ENCODE measurements at places on chromosomes 2 and 18. TPM values are rescaled to one million over a fixed set of nuclear protein-coding genes. Genes with fewer than 3 reads are reported as not detected.

The MC2R gene
- total RNA-seq, result not detected

DNA sequence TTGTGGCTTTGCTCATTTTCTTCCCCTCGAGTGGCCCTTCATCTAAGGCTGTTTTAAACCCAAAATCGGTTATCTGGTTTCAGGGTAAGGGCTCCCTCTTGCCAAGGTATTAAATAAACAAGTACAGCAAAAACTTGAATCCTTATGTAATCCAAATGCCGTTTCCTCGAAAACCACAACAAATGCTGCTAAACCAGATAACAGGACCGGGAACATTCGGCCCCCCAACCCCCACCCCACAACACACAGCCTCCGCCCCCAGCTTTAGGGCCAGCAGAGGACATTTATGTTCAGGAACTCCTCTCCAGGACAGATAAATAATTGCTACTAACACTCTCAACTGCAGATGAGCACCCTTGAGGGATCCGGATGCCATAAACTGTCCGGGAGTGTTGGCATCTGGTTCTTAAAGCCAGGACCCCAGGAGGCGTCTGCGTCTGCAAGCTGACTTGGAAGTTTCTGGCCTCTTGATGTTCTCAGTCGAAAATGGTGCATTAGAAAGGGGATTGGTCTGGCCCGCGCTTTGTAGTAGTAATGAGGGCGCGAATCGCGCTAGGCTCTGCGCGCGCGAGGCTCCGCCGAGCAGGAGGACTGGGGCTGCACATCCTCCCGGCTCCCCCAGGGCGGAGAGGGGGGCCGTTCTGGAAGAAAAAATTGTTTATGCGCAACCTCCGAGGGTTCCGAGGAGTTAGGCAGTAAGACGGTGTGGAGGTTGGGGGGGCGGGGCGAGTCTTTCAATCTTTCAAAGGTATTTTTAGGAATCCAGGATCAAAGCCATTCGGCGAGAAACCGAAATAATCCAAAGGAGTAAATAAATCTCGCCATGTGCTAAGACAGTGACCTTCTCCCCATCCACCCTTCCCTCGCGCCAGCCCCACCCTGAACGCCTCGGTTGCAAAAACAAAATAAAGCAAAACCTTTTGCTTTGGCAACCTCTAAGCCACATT is 3.9 kb upstream of the ID2 start:
- DNase-seq, result peak; percentile 32

DNA sequence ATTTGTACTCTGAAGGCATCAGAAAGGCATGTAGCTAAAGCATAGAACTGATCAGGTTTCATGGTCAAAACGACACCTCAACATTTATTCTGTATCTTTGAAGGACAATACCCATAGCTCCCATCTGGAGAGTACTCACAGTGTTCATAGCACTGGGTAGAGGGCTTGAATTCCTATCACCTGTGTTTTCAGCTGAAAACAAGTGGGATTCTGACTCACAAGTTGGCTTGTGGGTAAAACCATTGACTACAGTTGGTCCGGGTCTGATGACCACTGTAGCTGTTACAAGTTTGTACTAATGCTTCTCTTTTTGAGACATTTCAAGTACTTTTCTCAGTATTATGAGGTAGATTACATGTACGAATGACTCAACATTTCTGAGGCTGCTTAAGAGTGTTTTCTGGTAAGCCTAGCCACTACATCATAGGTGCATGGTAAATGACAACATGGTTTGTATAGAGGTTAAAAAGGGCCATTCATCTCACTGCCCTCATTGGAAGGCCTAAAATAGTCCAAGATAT is 68.6 kb upstream of the PELI1 start:
- DNase-seq, result no peak

GRCh38 chr2:136443661-136444060 is 321.7 kb upstream of the THSD7B start:
- DNase-seq, result no peak

GRCh38 chr2:36370281-36370680 is 14.7 kb downstream of the CRIM1 start:
- no peak for DNase-seq

DNA sequence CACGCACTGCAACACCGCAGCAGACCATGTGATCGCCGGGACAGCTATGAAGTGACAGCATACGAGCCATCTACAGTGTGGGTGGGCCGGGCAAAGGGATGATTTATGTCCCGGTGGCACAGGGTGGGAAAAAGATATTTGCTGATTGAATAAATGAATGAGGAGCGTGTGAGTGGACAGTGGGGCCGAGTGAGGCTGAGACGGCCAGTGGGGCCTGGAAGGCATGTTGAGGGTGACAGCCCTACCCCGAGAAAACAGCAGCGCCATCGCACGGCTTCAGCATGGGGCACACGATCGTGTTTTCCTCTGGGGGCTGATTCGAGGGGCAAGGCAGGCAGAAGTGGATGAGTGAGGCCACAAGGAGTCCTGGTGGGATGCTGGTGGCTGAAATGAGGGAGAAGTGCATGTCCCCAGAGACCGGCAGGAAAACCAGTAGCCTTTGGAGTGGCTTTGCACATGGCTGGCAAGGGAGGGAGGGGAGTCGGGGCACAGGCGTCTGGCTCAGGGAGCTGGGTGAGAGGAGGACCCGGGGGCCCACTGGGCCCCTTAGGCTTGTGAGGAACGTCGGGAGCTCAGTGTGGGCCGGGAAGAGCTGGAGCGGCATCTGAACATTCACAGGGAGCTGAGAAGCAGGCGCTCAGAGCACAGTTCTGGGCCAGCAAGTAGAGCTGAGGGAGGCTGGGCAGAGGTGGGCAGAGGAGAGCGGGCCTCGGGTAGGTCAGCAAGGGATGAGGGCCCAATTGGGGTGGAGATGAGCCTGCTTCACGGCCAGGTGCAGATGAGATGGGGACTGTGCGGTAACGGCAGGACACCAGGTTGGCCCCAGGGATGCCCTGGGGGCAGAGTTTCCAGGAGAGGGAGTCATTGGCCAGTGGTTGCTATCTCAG is 32.1 kb upstream of the MAL start:
- no peak for DNase-seq

The MYOM1 gene
- total RNA-seq, result 0.84 TPM

Measured in CD8-positive, alpha-beta memory T cell (primary cell).